ENCODE measurements at places on chromosomes 5 and 9.

DNA sequence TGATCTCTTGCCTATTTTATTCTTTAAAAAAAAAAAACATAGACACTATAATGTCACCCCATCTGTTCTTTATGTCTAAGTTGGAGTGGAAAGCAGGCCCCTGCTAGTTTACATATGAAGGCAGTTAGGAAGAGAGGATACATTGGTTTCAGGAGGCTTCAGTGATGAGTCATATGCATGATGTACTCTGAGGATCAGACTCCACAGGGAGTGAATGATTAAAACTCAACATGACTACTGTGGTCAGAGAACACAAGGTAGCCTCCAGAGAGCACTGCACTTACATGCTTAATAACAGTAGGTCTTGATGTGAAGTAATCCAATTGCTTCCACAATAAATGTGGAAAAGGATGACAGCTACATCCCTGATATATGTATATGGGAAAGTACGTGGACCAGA is 22.7 kb upstream of the FSTL4 start:
- DNase-seq: no peak

GRCh38 chr9:15553528-15553898 is 670 bp downstream of the CCDC171 start:
- no peak for DNase-seq

DNA sequence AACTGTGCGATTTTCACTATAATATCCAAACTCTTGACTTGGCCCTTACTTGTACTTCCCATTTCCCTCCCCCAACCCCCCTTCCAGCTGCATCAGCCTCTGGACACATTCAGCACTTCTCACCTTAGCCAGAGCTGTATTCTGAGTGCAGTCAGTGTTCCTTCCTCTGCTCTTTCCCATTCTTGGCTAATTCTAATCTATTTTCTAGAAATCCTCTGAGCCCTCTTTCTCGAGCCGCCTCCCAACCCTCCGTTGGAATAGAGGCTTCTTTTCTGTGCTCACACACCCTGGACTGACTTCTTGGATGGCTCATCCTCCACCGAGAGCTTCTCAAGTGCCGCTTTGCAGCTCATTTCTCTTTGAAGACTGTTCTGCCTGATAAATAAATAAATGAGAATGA is 188.8 kb downstream of the NTRK2 start:
- DNase-seq: no peak

DNA sequence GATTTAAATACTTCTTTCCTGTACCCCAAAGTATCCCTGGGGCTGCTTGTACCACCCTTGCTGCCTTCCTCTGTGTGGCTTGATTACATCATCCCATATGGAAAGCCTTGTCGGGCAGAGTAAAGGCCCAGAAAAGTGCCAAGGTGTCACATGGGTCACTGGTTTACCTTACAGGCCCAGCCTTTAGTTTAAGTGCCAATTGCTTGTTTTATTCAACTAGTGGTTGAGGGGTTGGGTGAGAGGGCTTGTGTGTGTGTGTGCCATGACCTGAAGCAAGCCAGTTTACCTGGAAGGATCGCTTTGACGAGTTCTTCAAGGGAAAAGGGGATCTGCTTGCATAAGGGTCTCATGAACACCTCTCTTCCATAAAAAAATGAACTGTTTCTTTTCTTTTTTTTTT is 7.8 kb upstream of the HSPA9 start:
- DNase-seq: no peak

DNA sequence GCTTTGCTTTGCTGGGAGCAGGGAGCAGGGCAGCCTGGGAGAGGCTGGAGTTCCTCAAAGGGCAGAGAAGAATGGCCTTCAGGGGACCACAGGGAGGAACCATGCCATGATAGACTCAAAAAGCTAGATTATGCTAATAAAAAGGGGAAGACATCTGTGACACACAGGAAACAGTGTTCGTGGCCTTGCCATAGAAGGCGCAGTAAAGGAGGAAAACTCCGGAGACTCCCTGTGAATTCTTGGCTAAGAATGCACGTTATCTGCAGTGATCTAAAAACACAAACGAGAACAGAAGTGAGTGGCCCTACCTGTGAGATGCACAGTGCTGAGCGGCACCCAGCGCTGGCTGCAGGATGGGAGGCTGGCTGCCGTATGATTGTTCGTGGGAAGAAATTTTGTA is 15.9 kb upstream of the LTC4S start:
- no peak for DNase-seq

DNA sequence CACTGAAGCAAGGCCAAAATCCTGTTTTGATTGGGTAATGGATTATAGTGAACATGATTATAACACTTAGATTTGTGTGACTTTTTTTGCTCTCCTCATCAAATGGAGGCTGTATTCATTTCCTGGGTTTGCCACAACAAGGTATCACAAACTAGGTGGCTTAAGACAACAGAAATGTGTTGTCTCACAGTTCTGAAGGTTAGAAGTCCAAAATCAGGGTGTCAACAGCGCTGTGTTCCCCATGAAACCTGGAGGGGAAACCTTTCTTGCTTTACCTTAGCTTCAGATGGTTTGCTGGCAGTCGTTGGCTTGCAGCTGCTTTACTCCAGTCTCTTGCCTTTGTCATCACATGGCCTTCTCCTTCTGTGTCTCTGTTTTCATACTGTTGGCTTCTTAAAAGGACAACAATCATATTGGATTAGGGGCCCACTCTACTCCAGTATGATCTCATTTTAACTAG is 32.4 kb downstream of the CDC42SE2 start:
- no peak for DNase-seq

- peak; percentile 88 for DNase-seq
Measured at GRCh38 chr5:1536322-1536845, 12.6 kb upstream of the LPCAT1 start.

DNA sequence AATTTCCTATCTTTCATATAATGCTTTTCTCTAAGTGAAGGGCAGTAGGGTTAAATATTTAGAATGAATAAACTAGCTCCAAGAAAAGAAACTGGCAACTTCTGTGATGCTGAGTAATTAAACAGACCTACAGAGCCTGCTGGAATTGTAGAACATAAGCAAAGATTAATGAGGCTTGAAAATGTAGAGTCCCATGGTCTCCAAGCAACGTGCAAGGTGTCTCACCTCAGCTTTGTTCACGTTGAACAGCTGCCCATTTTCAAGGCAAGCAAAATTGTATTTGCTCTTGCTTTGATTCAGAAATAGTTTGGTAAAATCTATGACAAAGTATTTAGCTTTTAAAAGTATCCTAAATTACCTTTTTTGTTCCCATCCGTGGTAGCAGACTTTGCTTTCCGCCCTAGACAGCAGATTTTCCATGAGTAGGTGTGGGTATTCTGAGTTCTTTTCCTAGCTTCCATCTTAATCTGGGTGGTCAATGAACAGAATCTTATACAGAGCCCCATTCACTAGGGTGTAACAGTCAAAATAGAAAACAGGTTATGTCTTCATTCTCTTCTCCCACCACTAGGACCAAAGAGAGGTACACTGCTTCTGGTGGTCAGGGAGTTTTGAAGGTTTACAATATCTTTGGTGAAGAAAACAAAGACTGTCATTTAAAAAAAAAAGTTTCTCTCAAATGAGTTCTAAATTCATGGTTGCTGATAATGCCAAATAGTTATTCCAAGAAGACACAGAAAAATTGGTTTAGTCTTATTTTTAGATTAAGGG is 52.1 kb upstream of the TYRP1 start:
- no peak for DNase-seq

DNA sequence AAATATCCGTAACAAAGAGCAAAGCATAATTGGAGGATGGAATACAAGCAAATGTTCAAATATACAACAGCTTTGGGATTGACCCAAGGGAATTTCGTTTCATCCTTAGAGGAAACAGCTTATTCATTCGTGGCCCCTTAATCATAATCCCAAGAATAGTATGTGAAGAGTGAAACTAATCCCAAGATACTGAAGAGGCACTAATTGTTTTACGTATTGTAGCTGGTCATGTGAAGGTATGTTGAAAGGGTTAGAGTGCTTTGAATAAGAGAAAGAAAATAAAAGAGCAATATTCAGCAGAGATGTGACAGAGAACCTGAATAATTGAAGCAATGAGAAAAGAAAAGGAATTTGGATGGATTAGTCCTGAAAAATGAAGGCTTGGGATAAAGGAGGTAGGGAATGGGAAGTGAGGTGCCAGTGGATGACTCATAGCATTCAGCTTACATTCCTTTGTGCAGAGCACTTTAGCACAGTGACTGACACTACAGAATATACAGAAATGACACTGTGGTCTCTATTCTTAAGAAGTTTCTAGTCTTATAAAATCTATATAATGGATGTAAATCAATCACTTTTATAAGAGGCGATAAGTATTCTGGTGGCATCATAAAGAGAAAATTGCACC is 221.9 kb downstream of the TLR4 start:
- no peak for DNase-seq

DNA sequence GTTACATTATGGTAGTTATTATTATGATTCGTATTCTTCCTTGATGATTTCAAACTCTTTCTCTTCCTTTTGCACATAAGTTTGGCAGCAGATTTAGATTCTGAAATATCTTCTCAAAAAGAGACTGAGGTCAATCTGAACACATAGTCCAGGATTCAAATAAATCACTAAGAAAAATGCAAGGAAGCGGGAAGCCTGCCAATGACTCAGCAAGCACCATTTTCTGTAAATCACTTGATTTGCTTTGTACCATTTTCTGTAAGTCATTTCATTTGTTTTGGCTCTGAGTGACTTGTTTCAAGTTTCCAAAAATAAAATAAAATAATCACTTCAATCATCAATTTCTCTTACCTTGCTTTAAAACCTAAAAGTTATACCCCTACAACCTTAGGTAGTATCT is 24.6 kb upstream of the GLIS3 start:
- DNase-seq: no peak

DNA sequence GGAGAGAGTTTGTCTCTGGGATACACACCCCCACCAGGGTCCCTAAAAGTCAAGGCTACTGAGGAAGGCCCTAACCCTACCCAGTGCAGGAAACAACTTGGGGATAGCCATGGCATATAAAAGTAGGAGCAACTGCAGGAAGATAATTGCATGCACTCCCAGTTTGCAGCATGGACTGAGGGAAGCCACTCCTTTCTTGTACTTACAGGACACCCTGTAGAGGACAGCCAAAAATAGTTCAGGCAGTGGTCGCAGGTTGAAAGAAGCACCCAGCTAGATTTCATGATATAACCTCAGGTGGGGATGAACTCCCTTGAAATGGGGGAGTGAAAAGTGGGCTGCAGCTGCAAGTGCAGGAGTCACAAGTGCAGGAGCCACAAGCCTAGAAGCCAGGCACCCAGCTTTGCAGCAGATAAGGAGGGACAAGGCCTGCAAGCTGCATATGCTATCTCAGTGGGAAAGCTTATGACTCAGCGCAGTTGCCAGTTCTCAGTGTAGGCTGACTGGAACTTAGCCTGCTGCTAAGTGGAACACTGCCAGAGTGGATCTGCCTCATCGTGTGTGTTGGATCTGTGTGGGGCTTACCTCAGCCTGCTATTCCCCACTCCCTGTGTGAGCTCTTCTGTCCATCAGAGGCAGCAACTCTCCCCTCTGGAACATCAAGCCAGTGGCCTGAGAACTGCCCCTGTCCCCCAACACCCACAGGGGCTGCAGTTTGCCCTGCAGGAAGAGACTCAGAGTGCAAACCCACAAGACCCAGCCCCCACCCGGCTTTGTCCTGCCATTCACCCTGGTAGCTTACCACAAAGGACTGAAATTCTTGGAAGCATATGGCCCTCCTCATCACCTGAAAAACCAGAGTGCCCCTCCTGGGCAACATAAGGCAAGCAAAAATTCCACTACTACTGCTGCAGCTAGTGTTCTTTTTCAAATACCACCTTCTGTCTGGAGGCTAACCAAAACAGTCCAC is 42.7 kb downstream of the CYLC2 start:
- no peak for DNase-seq

- DNase-seq: no peak
Measured at GRCh38 chr5:116773926-116774325, 199.3 kb upstream of the SEMA6A start.

GRCh38 chr5:54743997-54744788 is 226.6 kb downstream of the SNX18 start:
- DNase-seq: peak; percentile 67

GRCh38 chr9:121564504-121565260 is 65.0 kb upstream of the GGTA1 start:
- DNase-seq: no peak

DNA sequence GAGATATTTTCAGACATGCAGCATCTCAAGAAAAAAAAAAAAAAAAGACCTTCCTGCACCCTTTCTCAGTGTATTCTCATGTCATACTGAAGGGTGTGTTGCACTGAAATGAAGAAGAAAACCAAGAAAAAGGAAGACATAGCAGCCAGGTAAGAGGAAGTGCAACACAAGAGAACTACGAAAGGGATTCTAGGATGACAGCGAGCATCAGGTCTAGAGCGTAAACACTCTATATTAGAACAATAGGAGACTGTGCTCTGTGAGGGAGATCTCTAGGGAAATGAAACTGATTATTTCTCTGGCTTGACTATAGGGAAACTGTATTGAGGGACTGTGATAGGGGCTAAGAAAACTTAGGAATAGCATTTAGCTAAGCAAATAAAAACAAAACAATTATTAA is 30.0 kb downstream of the BTF3 start:
- no peak for DNase-seq

DNA sequence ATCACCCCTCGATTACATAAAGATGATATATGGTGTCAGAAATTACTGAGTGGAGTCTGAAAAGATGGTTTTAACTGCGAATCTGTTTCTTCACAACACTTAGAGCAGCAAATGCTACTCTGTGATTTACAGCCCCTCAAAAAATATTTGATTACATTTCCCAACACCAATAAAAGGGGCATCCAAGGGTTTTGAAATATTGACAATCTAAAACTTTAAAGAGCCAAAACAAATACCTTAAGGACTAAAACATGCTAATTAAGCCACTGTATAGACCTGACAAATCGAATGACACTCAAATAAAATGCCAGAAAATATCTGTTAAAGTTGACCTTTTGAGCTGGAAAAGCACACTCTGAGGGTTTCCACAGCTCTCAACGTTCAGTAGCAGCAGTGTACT is 73.2 kb downstream of the ELAVL2 start:
- no peak for DNase-seq

- DNase-seq: no peak
Measured at GRCh38 chr9:73649552-73649951, 497.9 kb downstream of the ANXA1 start.

DNA sequence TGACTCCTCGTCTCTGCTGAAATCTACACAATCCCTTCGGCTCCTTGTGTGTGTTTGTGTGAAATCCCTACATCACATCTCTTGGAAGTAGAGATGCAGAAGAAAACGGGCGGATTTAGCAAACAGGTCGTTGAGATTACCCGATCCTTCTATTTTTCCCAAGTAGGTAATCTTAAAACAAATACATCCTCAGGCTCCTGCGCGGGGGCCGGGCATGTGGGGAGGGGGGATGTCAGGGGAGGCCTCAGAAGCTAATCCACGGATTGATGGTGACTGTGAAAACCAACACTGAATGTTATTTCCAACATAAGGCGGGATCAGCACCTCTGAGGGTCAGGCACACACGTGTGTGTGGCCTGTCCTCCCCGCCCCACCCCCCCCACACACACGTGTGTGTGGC is 137.8 kb downstream of the ROR2 start:
- no peak for DNase-seq

DNA sequence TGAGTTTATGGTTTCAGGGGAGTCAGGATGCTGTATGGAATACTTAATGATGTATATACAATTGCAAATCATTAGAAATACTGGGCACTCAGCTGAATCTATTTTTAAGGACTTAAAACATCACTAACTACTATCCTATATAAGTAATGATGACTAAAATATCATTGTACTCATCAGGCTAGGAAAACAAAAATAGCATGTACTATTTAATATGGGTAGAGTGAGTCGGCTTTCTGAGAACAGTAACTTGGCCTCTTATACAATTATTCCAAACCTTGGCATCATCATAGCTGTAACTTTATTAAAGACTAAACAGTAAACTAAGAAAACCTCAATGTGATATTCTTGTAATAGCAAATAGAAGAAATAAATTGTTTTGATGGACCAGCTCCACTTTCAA is 94.5 kb downstream of the PJA2 start:
- DNase-seq: no peak
